ENCODE measurements at places on chromosomes 1 and 21.
A peak's percentile ranks its signal among the peaks of the same experiment; 100 is the strongest.

DNA sequence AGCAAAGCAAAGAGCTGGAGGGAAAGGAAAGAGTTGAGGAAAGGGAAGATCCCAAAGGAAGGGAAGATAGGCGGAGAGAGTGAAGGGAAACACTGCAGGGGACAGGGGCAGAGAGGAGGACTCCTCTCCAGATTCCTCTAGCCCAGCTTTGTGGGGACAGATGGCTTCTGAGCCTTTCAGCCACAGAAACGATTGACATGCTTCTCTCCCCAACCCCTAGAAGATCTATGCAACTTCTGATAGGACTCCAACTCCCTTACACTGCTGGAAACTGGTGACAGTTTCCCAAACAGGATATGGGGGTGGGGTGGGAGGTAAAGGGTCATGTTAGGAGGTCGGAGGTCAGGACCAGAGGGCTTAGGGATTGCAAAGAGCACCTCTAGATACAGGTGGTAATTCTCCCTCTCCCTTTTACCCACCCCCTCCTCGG lies 6.5 kb downstream of the MEX3A start:
- DNase-seq: no peak

DNA sequence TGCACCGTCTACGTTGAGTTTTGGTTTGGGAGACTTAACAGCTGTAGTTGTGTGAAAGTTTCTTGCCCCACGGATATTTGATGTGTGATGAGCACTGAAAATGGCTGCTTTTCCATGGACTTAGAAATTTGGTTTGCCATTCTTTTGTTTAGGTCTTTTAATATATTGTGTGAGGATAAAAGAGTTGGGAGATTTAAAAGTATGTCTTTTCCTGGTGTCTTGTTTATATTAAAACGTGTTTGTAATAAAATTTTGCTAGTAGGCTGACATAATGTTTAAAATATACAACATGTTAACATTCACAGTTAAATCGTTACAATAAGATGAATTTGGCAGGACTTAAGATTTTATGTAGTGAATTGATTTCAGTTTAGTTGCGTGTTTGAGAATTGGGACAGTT lies 106.9 kb downstream of the DYRK1A start:
- DNase-seq: no peak

DNA sequence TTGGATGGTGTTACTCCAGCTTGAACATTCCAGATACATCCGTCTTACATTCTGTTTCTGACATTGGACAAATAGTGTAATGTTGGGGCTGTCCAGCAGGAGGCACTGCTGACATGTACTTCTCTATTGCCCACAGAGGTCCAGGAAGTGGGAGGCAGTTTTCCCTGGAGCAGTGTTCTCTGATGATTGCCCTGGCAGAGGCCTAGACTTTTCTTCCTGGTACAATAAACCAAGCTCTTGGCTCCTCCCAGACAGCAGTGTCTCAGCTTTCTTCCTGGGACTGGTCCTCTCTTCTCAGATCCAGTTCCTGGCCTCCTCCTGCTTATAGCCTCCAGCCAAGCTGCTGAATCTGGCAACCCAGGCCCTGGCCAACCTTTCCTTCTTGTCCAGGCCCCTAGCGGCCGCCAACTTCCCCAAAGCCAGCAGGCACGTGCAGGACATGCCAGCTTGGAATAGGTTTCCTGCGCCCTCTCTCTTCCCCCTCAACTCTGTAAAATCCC lies 14.9 kb upstream of the IFNLR1 start:
- DNase-seq: peak; percentile 53

- no peak for DNase-seq
These were observed 35.6 kb downstream of the CASZ1 start for GRCh38 chr1:10760566-10761502.

DNA sequence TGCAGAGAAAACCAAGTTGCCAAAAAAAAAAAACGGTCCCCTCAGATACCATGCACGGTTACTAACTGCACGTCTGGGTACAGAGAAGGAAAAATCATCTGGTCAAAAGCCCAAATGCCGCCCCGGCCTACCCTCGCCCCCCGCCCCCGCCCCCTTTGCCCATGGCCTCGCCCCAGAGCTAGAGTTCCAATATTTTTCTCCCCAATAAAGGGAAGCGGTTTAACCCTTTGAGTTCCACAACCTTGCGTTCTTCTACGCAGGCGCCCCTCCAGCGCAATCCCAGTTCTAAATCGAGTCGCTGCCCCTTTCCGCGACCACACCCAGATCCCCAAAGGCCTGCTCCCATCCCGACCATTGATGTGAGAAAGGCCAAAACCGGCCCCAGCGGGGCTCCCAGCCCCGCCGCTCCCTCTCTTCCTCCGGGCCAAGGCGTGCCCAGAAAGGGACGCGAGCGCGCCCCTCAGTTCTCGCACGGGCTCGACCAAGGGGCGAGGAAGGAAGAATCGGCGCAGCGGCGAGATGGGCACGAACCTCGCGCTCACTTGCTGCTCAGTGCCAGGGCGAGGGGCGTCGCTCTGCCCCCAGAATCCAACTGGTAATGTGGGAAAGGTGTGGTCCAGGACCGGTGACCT lies 797 bp downstream of the WDR47 start:
- peak; percentile 22 for DNase-seq

DNA sequence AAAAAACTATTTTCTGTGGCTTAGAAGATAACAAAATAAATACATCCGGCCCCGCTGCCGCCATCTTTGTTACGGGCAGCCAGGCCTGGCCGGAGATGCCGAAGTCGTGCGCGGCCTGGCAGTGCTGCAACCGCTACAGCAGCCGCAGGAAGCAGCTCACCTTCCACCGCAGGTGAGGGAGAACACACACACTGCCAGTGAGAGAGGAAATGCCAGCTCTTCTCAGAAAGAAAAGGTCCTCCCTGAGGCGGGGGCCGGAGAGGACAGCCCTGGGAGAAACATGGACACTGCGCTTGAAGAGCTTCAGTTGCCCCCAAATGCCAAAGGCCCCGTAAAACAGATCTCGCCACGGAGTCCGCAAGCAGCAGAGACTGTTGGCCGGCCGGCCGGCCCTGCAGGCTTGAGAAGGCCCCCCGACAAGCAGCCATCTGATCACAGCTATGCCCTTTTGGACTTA lies 323.2 kb downstream of the AMY1C start:
- no peak for DNase-seq

GRCh38 chr1:38803647-38804046 lies 55.9 kb downstream of the RRAGC start:
- no peak for DNase-seq

DNA sequence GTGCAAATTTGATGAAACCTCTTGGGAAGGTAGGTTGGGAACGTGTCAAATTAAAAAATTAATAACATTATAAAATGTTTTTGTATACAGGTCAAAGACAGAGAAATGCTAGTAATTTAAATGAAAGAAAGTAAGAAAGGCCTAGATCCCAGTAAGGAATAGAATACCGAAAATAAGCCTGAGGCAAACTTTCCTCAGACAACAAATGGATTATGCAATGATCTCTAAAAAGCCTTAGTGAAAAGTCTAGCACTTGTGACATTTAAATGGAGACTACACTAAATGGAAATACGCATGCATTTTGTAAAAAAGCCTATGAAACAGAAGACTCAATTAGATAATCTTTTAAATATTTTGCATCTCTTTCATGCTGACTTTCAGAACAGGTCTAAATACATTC lies 138.5 kb upstream of the ZNHIT6 start:
- DNase-seq: no peak

DNA sequence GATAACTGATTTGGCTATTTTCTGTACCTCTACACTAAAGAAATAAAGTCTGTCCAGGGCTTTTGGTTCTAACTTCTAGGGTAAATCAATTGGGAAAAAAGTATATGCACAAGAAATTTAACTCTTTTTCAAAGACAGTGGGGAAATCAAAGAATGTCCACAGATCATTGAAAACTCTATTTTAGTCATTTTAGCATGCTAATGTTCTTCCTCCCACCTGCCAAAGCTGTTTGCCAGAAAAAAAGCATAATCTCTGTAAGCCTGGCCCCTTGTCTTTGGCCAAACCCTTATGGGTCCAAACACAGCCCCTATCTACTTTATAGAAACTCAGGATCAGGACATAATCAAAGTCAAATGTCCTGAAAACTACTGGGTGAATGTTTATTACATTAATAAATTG lies 302.2 kb upstream of the ESRRG start:
- DNase-seq: no peak
